Progenitor cell of endocrine pancreas (in vitro differentiated cells): ENCODE measurements at places on chromosomes 2 and 18. TPM values are rescaled to one million over a fixed set of nuclear protein-coding genes. Genes with fewer than 3 reads are reported as not detected.

POTEF gene
- 34.0 and 37.8 TPM in 2 replicates for total RNA-seq

SAP130 gene
- total RNA-seq, result 43.5 and 45.3 TPM in 2 replicates

GPR75 gene
- 3.9 and 4.4 TPM in 2 replicates for total RNA-seq

KLF7 gene
- 26.6 and 27.1 TPM in 2 replicates for total RNA-seq

UNC80 gene
- total RNA-seq, result 3.1 and 4.3 TPM in 2 replicates

GREB1L gene
- 8.6 and 11.0 TPM in 2 replicates for total RNA-seq
